ENCODE measurements at places on chromosomes 3 and 15.
A peak's percentile ranks its signal among the peaks of the same experiment; 100 is the strongest.

- no peak for DNase-seq
Measured at GRCh38 chr3:12708584-12709192, 44.8 kb upstream of the RAF1 start.

DNA sequence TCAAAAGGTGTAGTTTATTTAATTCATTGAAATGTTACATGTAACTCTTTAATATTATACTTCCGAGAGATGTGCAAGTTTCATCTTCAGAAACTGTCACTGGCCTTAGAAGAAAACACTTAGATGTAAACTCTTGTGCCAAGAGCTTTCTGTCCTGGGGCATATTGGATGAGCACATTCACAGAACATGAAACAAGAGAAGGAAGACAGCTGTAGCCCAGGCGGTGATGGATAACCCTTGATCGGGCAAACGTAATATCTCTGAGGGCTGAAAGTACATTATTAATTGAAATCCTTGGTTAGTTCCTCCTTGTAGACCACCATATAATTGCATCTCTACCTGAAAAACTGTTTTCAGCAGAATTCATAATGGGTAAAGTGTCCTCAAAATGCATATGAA lies 67.4 kb downstream of the MECOM start:
- no peak for DNase-seq

GRCh38 chr15:23402140-23402539 lies 44.9 kb downstream of the GOLGA6L2 start:
- DNase-seq, result no peak

DNA sequence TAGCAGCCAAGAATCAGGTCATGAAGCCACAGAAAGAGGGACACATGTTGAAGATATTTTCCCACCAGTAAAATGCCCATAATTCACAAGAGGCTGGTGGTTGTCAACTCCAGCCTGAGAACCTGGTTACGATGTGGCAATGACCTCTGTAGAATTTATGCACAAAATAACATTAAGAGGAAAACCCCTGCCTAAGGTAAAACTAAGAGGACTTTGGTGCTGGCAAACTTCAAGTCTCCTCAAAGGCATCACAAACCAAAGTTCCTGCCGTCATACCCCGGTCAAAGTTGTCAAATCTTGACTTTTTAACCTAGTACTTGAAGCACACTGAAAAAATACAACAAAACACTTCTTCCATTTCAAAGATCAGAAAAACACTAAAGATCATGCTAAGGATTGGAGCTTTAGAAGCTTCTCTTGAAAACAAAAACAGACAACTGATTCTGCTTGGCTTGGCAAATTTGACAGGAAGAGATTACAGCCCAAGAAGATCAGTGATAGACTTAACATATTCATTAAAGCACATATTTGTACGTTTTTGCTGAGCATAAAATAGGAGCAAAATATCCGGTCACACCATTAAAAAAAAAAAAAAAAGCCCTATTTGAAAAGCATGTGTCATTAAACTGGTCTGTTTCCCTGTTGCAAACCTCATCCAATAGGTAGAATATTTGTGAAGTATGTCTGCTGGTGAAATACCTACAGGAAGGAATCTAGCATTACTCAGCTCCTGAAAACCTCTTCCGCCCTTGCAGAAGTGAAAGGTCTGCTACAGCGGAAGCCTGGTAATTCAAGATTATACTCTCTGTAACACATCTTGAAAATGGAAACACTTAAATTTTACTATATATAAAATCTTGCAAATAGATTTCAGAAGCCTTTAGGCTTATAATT lies 22.8 kb downstream of the EIF4E3 start:
- no peak for DNase-seq

GRCh38 chr3:188923671-188924070 lies 248.1 kb upstream of the TPRG1 start:
- DNase-seq, result no peak

GRCh38 chr3:45547764-45548680 lies 46.5 kb upstream of the LIMD1 start:
- DNase-seq, result no peak

DNA sequence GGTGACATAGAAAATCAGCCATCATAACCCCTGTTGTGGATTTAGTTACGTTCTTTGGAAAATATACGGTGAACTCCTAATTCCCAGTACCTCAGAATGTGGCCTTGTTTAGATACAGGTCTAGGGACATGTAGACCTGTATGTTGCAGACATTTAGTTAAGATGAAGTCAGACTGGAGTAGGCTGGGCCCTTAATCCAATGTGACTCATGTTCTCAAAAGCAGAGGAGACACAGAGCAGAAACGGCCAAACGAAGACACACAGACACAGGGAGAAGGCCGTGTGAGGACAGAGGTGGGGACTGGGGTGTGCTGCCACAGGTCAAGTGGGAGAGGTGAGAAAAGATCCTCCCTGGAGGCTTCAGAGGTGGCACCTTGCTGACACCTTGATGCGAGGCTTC lies 119.0 kb upstream of the PROK2 start:
- DNase-seq, result no peak

- no peak for DNase-seq
Measured at GRCh38 chr15:85172846-85173490, 191.3 kb downstream of the PDE8A start.

DNA sequence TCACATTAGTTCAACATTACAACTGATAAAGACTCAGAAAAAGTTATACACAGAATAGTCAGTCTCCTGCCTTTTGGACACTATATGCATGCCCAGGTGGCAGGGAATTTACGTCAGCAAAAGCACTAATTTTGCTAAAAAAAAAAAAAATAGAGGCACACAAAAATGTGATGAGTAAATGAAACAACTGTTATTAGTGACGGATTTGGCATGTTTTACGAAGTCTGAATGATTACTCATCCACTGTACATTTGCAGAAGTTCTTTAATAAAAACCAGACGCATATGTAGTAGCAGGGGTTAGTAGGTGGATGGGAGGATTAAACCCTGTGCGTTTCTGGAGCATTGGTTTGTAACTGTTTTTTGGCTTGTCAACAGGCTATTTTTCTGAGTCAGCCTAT lies 99.0 kb downstream of the MITF start:
- no peak for DNase-seq

- no peak for DNase-seq
Measured at GRCh38 chr3:11212784-11213183, 58.5 kb downstream of the HRH1 start.

GRCh38 chr15:44029940-44030568 lies 165.0 kb downstream of the FRMD5 start:
- DNase-seq, result no peak

- DNase-seq, result peak; percentile 16
Measured at GRCh38 chr15:99928429-99928981, 195.3 kb upstream of the LYSMD4 start.

DNA sequence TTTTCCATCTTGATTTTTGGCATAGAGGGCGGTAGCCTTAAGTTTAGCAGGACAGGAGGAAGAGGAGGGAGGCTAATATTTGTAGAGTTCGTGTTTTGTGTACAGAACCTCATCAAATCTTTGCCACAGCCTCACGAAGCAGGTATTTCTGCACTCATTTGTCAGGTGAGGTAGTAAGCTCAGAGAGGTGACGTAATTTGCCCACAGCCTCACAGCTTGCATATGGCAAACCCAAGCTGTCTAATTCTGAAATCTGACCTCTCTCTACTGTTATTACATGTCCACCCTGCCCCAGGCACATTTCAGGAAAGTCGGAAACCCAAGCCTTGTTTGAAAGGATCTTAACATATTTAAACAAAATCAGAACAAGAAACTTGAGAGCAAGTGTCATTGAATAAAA lies 91.1 kb upstream of the TPM1 start:
- DNase-seq, result no peak

GRCh38 chr15:99981839-99982658 lies 248.8 kb upstream of the LYSMD4 start:
- no peak for DNase-seq

DNA sequence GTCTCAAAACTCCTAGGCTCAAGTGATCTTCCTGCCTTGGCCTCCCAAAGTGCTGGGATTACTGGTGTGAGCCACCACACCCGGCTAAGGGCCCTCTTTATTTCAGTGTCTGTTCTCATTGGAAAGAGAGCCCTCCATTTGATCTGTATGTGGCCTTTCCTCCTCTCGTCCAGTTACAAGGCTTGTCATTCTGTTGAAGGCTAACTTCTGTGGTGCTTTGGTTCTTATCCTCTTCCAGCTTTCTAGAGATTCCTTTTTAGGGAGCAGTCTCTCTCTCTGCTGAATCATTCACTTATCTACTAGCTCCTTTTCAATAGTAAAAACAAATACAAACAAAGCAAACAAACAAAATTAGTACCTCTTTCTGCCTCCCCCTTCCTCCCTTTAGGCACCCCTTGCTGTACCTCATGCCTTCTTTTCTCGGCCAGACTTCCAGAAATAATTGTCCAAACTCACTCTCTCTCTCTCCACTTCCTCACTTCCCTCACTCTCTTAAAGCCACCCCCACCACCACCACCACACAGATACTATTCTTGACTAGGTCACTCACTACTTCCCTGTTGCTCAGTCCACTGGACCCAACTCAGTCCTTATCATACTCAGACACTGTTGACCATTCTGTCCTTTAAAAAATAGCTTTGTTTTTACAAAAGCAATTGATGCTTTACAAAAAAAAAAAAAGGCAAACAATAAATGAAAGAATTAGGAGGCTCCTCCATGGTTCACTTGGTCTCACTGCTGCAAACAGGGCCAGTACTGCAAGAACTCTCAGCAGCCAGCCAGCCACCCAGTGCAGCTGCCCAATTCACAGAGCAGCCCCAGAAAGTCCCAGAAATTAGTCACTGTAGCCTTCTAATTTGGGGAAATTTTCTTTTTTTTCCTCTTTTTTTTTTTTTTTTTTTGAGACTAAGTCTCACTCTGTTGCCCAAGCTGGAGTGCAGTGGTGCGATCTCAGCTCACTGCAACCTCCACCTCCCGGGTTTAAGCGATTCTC lies 31.7 kb upstream of the RAB11A start:
- no peak for DNase-seq

- no peak for DNase-seq
Measured at GRCh38 chr3:108065096-108065495, 25.7 kb downstream of the CD47 start.

DNA sequence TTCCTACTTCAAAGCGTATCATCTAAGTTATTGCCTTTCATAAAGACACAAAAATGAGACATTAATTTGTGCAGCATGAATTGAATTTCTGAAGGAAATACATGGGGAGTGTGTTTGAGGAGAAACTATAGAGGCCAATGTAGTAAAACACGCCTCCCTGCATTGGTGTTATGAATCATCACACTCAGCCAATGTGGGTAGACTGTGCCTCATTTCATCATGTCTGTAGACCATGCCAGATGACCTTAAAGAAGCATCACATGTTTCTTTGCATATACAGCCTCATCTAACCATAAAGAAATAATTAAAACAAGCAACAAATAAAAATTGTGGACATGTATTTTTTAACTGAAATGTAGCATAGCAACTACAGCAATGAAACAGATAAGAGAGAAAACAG lies 486.0 kb upstream of the ADAMTS9 start:
- no peak for DNase-seq

- DNase-seq, result no peak
Measured at GRCh38 chr3:49781415-49782199, 4.7 kb downstream of the IP6K1 start.

GRCh38 chr15:67370206-67370954 lies 115.8 kb downstream of the IQCH start:
- DNase-seq, result no peak

GRCh38 chr3:44337248-44337785 lies 1.2 kb upstream of the TCAIM start:
- no peak for DNase-seq

DNA sequence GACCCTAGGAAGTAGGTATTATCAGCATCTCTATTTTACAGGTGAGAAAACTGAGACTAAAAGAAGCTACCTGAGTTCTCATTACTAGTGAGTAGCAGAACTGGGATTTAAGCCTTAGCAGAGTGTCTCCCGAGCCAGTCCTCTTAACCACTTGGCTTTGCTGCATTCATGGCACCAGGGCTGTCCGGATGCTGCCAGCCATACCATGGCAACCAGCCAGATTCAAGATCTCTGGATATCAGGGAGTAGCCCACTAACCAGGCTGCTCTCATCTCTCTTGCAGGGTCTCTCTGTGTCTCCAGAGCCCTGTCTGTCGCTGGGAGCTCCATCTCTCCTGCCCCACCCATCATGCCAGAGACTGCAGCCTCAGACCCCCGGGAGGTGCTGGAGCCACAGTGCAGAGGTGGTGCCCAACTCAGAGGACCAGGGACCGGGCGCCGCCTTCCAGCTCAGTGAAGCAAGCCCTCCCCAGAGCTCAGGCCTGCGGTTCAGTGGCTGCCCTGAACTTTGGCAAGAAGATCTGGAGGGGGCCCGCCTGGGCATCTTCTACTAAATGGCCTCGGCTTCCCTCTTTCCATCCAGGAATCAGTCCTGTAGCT lies 1.7 kb downstream of the MESP2 start:
- no peak for DNase-seq

DNA sequence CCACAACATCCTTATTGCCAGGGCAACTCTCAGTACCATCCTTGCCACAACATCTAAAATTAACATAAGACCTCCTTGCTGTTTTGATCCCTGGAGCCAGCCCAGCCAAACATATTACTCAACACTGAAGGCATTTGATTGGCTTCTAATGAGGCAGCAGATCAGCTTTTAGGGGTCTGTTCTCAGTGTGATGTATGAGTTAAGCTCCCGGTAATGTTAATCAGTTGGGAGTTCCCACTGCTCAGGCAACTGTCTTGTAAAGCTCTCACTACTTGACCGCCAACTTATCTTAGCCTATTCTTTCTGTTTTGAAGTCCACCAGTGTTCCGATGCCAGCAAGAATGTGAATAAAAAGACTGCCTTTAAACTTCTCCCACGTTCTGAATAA lies 158.9 kb downstream of the FOXB1 start:
- no peak for DNase-seq

DNA sequence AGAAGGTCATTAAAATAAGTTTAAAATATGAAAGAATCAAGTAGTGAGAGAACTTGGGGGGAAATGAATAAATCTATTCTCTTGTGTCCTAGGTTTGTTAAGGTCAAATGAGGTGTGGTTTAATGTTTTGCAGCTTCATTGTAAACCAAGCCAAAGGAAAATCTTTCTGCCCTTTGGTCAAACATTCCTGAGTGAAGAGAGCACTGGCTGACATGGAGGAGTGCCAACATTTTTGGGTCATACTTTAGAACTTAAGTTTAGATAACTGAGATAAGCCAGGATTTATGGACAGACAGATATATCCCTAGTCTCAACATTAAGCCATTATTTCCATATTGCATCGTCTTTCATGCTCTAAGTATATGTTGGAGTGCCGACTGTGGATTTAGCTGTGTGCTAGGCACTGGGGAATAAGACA lies 66.4 kb downstream of the PTPRG start:
- no peak for DNase-seq

GRCh38 chr3:52246264-52246620 lies 683 bp downstream of the PPM1M start:
- no peak for DNase-seq

- no peak for DNase-seq
Measured at GRCh38 chr3:129106866-129107565, 14.6 kb downstream of the RAB43 start.

Data from glomerular endothelial cell (primary cell).